Pulmonary artery endothelial cell (primary cell): ENCODE measurements at places on chromosomes 2 and 18. TPM values are rescaled to one million over a fixed set of nuclear protein-coding genes. Genes with fewer than 3 reads are reported as not detected.

The GALNT5 gene
- under 0.01 TPM in 1 of 2 replicates, not detected in the other for total RNA-seq

The VWC2L gene
- not detected in 2 replicates for total RNA-seq

The C2orf66 gene
- 0.07 and 0.14 TPM in 2 replicates for total RNA-seq

The ATL2 gene
- 56.8 and 90.0 TPM in 2 replicates for total RNA-seq

The ELOA2 gene
- total RNA-seq, result not detected in 2 replicates

The FN1 gene
- 3,105 and 3,178 TPM in 2 replicates for total RNA-seq

The ABHD3 gene
- 5.0 and 16.1 TPM in 2 replicates for total RNA-seq

- no peak for DNase-seq
Observed at GRCh38 chr18:3397786-3398185, 52.2 kb upstream of the TGIF1 start.

GRCh38 chr2:173955004-173955403 lies 10.2 kb downstream of the SP3 start:
- DNase-seq, result no peak

DNA sequence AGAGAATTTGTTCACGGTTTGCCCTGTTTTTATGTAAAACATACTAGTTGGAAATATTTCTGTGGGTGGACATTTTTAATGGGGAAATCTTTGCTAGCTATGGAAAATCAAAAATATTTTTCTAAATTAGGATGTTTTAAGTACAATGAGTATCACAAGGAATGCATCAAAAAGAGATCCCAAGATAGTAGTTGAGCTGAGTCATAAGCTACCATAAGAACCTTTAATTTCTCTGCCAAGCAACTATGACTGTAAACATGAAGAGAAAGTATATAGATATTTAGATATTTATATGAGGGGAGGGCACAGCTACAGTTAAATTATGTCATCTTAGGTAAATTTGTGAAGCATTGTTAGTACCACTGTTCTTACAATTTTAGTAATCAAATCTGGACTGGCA lies 646.2 kb downstream of the XIRP2 start:
- no peak for DNase-seq

DNA sequence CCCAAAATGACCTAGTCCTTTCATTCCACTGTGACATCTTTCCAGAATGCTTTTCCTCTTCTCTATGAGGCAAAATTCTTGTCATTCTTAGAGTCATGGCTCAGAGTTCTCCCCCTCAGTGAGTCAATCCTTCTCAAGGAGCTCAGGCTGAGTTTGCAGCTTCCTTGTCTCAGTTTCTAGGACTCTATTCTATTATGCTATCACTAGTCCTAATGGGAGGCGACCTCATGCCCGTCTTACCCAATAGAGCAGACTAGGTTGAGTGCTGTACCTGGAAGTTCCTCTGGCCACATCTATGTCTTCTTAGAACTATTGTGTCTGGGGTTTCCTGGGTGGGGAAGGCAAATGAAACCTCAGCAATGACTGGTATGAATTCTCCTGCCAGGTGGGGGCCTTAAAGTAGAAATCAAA lies 51.5 kb downstream of the HAUS1 start:
- no peak for DNase-seq

DNA sequence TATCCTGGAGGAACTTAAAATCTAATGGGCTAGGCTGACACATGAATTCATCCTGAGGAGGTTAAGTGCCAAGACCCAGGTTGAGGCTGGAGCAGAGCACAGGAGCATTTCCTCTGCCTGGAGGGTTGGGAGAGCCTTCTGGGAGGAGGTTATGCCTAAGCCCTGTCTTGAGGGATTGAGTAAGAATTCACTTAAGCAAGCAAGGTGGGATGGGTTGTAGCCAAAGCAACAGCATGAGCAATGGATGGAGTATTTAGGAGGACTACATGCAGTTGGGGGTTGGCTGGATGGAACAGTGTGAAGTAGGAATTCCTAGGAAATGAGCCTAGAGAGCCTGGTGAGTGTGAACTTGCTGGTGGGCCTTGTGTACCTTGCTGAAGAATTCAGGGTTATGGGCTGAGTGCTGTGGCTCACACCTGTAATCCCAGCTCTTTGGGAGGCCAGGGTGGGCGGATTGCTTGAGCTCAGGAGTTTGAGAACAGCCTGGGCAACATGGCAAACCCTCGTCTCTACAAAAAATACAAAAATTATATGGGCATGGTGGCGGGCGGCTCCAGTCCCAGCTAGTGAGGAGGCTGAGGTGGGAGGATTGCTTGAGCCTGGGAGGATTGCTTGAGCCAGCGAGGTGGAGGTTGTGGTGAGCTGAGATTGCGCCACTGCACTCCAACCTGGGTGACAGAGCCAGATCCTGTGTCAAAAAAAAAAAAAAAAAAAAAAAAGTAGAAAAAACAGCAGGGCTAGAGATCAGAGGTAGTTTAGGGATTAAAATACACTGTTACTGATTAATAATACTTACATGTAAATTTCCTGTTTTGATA lies 22.2 kb downstream of the TANC1 start:
- no peak for DNase-seq

DNA sequence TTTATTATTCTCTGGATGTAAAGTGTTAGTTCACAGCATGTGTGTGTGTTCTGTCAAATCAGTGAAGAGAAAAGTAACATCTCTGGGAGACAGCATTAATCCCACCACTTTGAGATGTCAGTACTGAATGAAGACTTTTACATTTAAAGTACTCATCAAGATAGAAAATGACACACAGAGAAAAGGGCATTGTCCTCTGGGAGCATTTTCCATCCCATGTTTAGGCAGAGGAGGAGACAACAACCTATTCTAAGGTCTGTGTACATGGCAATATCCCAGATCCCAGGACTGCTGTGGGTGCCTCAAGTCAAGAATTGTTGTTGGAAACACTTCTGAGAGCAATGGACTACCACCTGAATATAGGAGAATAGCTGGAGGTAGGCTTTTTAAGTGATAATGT lies 201.5 kb downstream of the PPP1R1C start:
- DNase-seq, result no peak

GRCh38 chr2:70014959-70015358 lies 53.5 kb upstream of the ASPRV1 start:
- DNase-seq, result no peak

- DNase-seq, result no peak
Observed at GRCh38 chr2:46653539-46653938, 174.2 kb downstream of the TMEM247 start.

DNA sequence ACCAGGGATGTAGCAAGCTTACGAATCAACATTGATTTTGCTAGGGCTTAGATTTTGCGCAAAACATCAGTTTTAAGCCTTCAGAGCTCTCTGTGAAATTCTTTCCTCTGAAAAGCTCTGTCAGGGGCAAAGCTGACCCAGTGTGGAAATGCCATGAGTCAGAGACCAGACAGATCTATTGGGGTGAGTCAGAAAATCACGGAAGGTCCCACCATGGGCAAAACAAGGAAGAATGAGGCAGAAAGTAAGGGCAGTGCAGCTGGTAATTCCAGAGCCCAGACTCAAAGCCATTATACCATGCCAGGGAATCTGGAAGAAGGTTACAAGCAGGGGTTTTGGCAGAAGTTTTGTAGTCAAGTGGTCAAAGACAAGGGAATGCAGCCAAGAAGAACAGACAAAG lies 256.6 kb upstream of the CTAGE1 start:
- peak; percentile 73 for DNase-seq

- no peak for DNase-seq
Observed at GRCh38 chr2:229660951-229661350, 53.4 kb downstream of the DNER start.

GRCh38 chr2:234708091-234708683 lies 211.3 kb upstream of the ARL4C start:
- no peak for DNase-seq

- DNase-seq, result no peak
Observed at GRCh38 chr2:239112127-239112774, 264.4 kb downstream of the TWIST2 start.

GRCh38 chr2:65605743-65606058 lies 173.3 kb upstream of the SPRED2 start:
- no peak for DNase-seq

DNA sequence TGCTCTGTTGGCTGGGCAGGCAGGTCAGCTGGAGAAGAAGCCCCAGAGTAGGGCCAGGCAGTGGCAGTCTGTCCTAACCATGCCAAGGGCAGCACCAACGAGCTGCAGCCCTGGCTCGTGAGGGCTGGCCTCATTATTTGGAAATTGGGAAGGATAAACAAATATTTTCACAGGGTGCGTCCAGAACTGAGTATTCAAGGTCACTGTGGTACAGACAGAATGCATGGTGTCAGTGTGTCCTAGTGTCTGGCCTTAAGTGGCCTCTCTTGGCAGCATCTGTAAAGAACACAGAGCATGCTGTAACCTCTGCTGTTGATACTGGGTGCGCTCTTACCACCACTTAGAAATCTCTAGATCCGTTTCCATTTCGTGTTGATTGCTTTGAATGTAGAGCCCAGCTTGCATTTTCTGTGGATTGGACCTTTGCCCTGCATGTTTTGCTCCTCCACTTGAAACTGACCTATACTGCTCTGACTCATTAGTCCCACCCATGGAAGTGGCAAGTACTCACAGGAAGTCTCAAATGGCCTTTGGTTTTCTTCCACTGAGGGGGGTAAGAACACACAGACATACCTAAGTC lies 88.2 kb downstream of the GREB1L start:
- DNase-seq, result no peak

DNA sequence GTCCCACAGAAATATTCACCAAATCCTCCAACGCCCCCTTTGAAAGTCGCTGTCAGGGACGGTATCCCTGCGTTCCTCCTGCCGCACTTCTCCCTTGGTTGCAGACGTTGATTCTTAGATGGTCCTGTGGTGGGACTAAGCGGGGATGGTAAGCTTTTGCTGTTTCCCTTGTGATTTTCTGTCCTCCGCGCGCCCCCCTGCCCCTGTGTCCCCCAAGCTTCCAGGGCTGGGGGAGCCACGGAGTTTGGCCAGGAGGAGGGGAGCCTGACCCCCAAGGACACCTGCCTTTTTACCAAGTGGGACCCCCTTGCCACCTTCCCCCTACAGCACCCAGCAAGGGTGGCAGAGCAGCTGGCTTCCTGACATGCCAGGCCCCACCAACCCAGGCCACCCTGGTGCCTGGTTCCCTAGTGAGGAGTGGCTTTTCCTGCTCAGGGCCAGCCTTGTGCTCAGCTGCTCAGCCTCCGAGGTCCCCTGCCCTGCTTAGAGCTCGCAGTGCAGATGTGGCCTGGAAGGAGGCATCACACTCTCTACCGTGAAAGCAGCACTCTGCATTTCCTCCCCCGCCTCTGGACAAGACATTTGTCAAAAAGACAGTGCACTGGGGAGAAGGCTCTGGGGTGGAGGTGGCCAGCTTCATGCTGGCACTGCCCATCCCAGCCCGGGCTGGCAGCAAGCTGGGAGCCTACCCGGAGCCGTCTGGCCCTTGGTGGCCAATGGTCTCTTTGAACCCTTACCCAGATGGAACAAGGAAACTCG lies 49.4 kb downstream of the TWIST2 start:
- no peak for DNase-seq

DNA sequence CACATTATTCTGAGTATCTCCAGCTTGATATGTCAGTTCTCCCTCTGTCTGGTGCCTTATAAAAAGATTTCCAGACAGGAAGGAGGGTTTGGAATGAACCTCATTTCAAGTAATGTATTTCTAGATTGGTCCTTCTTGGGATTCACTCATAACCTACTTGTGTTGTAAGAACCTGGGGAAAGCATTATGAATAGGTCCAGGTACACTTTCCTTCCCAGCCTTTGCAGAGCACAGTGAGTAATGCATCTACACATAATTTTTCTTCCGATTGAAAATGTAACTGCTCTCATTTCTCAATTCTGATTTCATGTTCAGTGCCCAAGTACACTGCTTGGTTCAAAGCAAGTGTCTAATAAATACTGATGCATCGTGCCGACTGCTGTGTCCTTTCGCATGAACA lies 25.0 kb upstream of the ACAA2 start:
- no peak for DNase-seq
